ENCODE measurements at places on chromosomes 13 and 19.
A peak's percentile ranks its signal among the peaks of the same experiment; 100 is the strongest.

GRCh38 chr13:30107121-30107520 is 200.2 kb downstream of the KATNAL1 start:
- DNase-seq: no peak

DNA sequence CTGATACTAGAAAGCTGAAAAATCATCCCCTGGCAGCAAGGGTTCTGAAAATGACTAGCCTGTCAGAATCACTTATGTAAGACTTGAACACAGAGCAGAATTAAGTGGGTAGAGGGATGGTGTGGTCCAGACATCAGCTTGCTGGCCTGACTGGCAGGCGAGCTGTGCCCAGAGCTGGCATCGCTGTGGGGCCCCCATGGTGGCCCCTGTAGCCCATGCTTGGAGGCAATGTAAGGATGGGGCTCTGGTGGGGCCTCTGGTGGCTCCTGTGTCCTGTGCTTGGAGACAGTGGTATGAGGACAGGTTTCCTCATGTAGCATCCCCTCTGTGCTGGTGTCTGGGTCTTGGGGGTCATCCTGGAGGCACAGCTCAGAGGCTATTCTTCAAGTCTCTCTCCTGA is 332.1 kb downstream of the SHISA2 start:
- no peak for DNase-seq

GRCh38 chr13:112892426-112893206 is 76.4 kb upstream of the MCF2L start:
- DNase-seq: no peak

GRCh38 chr13:38361542-38362262 is 12.1 kb downstream of the UFM1 start:
- no peak for DNase-seq

- peak; percentile 41 for DNase-seq
Observed at GRCh38 chr19:57708641-57709361, at the start of gene ZNF154. ZNF154 (minus strand) TSS chr19:57709204; CDS start chr19:57708971, 233 bp downstream.
